ENCODE measurements at places on chromosomes 1 and 21.

- no peak for DNase-seq
These were observed 81.5 kb downstream of the CAMK2N1 start for GRCh38 chr1:20404466-20404865.

DNA sequence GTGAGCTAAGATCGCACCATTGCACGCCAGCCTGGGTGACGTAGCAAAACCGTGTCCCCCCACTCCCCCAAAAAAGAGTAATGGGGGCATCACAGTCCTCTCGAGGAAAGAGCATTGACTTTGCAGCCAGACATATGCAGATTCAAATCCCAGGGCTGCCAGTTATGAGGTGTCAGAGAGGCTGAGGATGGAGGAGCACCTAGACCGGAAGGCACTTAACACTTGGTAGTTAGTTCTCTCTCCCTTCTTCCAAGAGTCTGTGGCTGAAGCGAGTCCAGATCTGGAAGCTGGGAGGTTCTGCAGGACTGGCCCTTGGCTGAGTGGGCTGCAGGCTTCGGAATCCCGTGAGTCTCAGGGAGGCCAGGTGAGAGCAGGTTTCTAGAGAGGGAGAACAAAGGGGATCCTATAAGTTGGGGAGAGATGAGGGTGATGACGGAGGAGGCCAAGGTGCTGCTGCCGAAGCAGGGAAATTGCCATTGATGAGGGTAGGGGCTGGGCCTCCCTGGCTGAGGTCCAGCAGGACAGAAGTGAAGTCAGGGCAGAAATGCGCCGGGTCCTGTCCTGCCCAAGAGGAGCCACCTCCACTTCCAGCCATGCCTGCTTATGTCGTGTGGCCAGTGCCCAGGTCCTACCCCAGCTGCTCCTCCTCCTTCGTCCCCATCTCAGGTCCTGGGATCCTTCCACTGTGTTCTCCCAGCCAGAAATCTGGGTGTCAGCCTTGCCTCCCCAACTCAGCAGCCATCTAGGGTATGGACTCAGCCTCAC, 13.3 kb upstream of the SPOCD1 start:
- DNase-seq = no peak

DNA sequence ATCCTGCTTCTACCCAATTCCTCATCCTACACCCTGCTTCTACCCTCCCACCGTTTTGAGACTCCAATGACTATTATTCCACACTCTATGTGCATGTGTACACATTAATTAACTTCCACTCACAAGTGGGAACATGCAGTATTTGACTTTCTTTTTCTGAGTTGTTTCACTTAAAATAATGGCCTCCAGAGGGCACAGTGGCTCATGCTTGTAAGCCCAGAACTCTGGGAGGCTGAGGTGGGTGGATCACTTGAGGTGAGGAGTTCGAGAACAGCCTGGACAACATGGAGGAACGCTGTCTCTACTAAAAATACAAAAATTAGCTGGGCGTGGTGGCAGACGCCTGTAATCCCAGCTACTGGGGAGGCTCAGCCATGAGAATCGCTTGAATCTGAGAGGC, 464.8 kb downstream of the PTBP2 start:
- DNase-seq = no peak

- no peak for DNase-seq
These were observed 12.5 kb downstream of the TCP10L start for GRCh38 chr21:32572574-32573420.

DNA sequence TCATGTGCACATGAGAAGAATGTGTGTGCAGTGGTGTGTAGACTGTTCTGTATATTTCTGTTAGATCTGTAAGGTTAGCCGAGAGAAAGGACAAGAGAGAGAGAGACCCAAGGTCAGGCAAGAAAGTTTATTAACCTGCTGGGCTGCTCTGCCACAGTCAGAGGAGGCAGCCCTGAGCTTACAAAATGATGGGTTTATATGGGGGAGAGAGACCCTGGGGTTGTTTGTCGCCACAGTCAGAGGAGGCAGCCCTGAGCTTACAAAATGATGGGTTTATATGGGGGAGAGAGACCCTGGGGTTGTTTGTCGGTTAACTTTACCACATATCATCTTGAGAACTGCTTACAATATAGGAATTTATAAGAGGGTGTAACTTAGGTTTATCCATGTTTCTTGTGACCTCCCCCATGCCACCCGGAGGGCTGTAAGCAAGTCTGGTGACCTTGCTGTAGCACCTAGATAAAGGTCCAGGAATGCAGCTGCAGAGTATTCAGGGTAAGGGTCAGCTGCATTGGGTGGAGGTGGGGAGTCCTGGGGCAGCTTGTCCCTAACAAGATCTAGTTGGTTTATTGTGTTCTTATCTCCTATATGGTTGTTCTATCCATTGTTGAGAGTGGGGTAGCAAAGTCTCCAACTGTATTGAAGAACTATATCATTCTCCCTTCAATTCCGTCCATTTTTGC, 9.3 kb upstream of the ZBTB40 start:
- DNase-seq = no peak

- no peak for DNase-seq
These were observed 95.2 kb downstream of the KCNJ15 start for GRCh38 chr21:38351961-38352521.

GRCh38 chr1:20446796-20447195, 39.2 kb downstream of the CAMK2N1 start:
- DNase-seq = no peak

DNA sequence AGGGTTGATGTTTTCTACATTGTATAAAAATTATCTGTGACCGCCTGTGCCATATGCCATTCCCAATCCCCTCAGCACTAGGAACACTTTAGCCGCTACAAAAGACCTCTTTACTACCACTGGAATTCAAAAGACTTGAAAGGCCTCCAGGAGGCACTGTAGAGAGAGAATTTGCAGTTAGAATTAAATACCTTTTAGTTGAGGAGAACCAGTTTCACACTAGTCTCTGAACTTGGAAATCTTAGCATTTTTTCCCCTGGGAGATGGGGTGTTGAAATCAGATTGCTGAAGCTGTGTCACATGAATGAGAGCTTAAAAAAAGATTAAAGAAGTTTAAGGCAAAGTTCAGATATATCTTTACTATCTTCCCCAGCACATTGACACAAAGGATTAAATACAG, 291.0 kb downstream of the ADGRL2 start:
- no peak for DNase-seq

Measured in nucleus accumbens (tissue), 56 donors.